AG20443 (cell line): ENCODE measurements at places on chromosomes 4 and X.

- no peak for DNase-seq
Observed at GRCh38 chr4:187212446-187213080, 488.9 kb upstream of the FAT1 start.

DNA sequence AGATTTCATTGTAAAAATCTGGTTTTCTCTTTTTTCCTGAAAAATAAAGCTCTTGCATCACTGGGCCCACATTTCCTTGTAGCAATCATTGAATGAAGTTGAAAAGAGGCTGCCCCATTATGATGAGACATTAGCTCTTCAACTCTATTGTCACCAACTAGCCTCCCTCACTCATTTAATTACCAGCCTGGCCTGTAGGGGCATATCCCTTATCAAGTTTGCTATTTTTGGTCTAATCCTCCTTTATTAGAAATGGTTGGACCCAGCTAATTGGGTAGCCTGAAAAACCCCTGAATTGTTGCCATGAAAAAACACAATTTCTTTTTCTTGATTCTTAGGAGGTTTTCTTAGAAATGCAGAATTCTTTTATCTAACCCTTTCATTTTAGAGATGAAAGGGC lies 164.6 kb upstream of the CASK start:
- DNase-seq, result no peak

DNA sequence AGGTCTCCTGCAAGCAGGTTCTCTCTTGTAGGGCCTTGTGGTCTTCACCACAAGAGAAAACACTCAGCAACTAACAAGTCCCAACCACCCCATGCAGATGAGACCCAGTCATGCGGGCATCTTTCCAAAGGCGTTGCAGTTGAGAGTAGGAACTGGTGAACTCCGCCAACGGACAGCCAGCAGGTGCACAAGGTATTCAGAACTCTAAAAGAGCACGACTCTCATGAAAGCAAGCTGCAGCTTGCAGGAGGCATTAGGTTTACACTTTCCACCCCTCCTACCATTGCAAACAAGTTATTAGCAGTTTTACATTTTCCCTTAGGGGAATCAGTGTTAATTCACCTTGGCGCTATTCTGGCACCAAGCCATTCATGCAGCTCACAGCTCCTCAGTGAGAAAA lies 173.4 kb upstream of the KIT start:
- no peak for DNase-seq

DNA sequence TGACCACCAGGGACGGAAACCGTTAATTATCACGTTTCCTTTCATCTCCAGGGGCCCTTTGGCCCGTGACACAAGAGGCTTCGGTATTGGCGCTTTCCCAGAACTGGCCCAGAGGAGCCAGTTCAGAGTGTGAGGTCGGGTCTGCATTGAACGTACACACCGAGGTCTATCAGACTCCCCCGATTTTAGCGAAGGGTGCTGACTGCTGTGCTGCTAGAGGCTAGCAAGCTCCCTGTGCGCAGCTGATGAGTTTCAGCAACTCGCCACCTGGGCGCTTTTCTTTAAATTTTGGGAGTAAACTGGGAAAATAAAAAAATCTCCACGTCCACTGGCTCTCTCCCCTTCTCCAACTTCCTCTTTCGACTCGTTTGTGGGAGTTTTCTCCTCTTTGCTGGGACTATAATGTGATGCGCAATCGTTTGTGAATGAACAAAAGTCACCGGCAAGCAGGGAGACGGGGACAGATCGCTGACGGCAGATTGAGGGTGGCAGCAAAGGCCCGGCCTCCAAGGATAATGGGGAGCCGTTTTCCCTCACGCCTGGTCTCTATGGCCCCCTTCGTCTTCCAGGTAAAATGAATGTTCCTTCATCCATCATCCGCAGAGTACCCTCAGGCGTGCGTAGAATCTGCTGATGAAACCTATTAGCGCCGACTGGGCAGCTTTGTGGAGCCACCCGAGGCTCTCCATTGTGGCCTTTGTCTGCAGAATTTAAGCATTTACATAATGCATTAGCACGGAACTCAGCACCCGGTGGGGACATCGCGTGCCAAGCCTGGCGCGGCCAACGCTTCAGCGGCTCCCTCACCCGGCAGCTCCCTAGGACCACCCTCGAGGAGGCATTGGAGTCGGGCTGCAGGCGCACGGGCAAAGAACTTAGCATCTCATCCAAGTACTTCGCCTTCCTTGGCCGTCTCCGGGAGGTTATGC lies 1.6 kb upstream of the LRAT start:
- peak; percentile 17 for DNase-seq

DNA sequence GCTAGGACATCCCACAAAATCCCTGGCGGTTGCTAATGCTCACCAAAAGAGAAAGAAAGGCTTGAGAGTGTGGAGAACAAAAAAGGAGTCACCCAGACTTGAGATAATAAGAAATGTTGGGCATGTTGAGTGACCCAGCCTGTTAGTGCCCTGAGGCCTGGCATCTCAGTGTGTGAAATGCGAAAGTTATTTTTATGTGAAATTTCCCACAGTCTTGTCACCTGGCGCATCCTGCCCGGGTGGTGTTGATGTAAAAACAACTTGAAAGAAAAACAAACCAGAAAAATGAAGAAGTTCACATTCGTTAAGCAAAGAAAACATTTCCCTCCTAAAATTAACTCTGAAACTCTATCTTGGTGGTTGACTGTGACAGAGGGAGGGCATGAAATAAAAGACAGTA lies 495.2 kb downstream of the MID1IP1 start:
- DNase-seq, result no peak

DNA sequence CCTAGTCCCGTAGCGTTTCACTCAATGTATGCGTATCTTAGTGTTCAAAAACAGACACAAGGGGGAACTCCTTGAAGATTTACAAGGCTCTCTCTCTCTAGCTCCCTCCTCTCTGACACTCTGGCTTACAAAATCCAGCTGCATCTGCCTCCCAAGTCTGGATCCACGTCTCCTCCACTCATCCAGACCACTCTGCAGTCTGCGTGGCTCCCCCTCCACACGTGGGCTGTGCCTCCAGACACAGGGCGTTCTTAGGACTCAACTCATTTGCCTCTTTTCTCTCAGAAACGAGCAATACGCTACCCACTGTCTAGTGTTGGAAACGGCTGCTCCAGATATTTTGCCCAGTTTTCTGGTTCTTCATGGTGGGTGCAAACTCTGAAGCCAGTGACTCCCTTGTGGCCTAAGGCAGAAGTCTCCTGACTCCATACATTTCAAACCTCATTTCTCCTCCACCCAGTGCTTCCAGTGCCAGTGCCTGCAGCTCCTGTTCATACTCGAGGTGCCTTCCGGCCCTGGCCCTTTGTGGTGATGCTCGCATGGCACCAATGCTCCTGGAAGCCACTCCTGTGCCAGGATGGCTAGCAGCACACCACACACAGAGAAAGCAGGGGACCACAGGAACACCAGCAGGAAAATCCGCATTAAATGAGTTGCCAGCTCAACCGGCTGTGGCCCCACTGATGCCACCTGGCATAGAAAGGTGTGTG lies 24.1 kb downstream of the NAT8L start:
- no peak for DNase-seq

DNA sequence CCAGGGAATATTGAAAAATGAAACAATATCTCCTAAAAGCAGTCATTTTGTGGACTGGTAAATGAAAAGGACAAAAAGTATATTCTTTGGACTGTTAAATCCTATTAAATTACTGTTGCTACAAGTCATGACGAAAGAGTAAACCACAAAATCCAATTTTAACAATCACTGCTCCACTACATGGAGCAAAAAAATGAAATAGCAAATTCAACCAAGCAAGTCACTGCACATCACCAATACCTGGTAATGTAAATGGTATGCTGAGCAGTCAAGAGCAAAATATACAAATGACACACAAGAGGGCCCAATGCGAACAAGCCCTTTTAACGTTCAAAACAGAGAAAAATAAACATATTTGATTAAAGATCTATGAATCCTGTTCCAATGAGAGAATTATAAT lies 126.2 kb downstream of the KLHL13 start:
- no peak for DNase-seq

DNA sequence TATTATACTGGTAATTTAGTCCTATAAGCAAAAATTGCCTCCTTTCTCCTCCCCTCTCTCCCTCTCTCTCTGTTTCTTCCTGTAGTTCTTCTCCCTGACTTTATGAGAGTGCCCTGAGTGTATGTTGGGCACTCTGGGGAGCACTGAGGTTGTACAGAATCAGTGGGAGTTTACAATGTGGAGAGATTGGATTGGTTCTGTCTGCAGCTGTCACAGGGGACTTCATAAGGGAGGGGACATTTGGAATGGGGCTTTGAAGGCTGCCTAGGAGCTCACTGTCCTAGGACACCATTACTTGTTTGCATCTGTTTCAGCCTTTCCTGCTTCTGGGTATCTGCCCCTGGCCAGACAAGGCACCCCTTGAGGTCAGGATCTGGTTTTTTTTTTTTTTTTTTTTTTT lies 22.9 kb downstream of the SH3TC1 start:
- no peak for DNase-seq

DNA sequence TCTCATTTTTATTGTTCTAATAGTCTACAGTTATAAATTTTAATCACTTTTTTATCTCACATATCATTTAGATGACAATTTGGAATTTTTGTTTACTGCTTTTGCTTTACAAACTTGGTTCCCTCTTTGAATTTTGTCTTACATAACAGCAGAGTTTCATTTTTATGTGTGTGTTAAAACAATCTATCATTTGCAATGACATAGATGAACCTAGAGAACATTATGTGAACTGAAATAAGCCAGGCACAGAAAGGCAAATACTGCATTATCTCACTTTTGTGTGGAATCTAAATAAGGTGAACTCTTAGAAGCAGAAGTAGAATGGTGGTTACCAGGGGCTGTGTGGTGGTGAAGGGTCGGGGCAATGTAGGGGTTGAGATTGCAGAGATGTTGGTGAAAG lies 170.7 kb downstream of the GASK1B start:
- DNase-seq, result no peak

DNA sequence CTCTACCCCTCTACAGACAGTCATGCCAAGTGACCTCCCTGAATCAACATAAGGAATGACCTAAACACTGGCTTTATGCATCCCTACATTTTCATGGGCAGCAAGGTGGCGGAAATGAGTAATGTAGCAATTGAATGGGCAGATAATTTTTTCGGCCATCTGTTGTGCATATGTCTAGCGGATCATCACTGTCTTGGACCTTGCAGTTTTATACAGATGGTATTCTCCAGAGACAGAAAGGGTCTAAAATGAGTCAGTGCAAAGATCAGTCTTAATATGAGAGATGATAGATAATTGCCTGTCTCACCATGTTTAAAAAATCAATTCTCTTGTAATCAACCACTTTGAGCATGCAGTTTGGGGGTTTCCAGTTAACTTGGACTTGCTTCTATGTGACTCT lies 177.3 kb upstream of the DKK2 start:
- DNase-seq, result peak; percentile 17

DNA sequence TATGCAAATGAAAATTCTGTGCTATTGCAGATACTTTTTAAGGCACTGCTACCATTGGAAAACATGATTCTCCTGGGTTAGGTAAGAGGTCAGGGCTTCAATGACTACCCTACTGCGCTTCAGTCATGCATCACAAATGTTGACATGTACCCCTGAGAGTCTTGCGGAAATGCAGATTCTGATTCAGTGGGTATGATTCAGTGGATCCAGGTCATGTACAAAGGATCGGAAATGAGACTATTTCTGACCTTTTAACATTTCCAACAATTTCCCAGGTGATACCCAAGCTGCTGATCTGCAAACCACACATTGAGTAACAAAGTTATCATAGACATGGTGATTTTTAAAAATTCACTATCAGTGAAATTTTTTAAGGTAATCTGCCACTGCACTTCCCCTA lies 62.6 kb downstream of the DDX53 start:
- DNase-seq, result no peak

- no peak for DNase-seq
Observed at GRCh38 chr4:183627979-183628588, 30.9 kb downstream of the RWDD4 start.

GRCh38 chr4:137819964-137820383 lies 287.7 kb upstream of the PCDH18 start:
- peak; percentile 29 for DNase-seq

DNA sequence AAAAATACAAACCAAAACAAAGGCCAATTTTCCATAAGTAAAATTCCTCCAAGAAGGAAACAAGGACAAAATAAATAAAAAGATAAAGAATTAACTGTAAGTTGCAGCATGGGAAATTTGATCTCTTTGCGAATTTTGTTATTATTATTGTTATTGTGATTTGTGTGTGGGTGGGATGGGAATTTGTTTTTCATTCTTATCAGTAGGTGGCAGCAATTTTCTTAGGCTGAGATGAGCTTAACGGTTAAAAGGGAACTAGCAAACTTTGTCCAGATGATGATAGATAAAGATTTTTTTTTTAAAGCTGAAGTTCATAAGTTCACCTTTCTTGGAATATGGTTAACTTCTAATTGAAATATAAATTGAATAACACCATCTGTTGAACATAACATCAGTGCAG lies 83.2 kb upstream of the IL1RAPL2 start:
- DNase-seq, result no peak

- DNase-seq, result no peak
Observed at GRCh38 chr4:76011018-76011670, 3.8 kb upstream of the CXCL9 start.

DNA sequence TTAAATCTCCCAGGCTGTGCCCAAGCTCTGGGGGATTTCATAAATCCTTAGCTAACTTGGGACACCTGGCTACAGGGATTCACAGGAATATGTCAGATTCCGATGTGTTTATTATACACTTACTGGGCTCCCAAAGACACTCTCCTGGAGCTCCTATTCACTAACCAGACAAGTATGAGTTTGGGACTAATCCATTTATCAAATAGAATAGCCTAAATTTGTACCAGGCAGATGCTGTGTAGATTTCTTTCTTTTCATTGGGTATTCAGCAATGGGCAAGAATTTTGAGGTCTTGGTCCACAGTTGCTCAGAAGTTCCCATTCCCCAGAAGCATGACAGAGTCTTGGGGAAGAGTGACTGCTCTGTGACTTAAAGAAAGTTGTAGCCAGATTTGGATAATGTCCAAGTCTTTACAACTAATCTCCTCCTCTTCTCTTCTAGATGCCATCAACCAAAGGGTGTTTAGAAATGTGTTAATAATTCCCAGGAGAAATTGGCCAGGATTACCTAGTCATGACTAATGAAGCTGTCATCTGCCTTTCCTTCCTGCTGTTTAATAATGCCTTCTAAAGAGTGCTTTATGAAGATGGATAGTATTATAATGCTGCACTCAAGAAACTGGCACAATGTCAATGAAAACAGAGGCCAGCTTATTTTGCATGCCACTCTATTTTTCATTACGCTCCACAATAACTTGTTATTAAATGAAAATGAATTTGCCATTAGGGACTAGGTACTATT lies 120.9 kb downstream of the CHIC2 start:
- peak; percentile 24 for DNase-seq

DNA sequence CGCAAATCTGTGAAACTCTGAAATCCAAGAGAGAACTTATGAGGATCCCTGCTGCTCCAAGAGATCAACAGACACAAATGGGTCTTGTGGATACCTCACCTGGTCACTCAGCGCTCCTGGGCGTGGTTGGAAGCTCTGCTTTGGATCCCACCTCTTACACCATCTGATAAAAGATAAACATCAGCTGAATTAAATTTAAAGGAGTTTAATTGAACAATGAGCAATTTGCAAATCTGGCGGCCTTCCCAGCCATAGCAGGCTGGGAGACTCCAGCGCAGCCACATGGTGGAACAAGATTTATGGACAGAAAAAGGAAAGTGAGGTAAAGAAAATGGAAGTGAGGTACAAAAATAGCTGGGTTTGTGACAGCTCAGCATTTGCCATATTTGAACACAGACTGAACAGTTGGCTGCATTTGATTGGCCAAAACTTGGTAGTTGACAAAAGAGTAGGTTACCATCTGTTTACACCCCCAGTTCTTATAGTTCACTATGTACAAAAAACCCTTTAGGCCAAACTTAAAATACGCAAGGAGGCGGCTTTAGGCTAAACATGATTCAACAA lies 437.3 kb upstream of the NDST3 start:
- DNase-seq, result no peak

- peak; percentile 48 for DNase-seq
Observed at GRCh38 chr4:109406337-109406931, 27.2 kb upstream of the SEC24B start.
